ENCODE measurements at places on chromosomes 6 and 20. TPM values are rescaled to one million over a fixed set of nuclear protein-coding genes. Genes with fewer than 3 reads are reported as not detected.

Gene ESF1
- 25.6 TPM for total RNA-seq

Gene TMEM242
- 6.6 TPM for total RNA-seq

Gene MBOAT1
- 9.7 TPM for total RNA-seq

DNA sequence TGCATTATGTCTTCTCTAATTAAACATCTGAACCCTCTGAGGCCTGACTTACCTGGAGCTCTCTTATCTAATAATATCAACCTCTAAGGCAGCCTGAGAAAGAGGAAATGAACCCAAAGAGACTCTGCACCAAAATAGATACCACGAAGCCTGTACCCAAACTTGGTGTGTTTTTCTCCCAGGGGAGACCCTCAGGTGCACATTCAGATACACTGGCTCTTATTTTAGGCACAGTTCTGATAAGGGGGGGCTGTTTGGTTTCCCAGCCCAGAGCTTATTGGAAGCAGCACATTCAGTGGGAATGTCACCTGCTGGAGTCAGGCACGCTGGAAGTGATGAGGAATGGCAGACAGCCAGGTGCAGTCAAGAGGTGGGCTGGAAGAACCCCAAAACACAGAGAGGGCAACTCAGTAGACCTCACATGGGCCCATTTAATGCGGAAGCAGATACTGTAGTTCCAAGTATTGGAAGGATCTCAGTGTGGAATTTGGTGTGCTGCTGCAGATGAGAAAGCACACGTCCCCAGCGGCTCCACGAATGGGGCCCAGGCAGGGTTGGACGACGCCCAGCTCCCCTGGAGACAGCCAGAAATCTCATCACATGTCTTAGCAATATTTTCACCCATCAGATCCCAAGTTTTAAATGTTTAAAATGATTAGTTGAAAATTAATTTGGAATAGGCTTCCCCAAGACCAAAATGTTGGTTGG, 9.7 kb upstream of the CCR6 start:
- no peak for DNase-seq

- DNase-seq, result no peak
These were observed 110.8 kb upstream of the GPR6 start for GRCh38 chr6:109867009-109867969.

Gene TBC1D32
- total RNA-seq, result 6.2 TPM

GRCh38 chr20:46731770-46732169, 22.3 kb downstream of the SLC2A10 start:
- DNase-seq, result no peak

- DNase-seq, result no peak
These were observed 41.8 kb downstream of the RPRD1B start for GRCh38 chr20:38075161-38075998.

Gene PMEPA1
- 3.9 TPM for total RNA-seq

Gene CRISP3
- total RNA-seq, result not detected

Gene NFATC2
- total RNA-seq, result 1.1 TPM

GRCh38 chr20:53279735-53280134, 307.6 kb downstream of the TSHZ2 start:
- DNase-seq, result no peak

- no peak for DNase-seq
These were observed 59.9 kb downstream of the MDGA1 start for GRCh38 chr6:37637562-37638413.

- no peak for DNase-seq
These were observed 77.3 kb downstream of the SLC23A2 start for GRCh38 chr20:4924032-4924431.

DNA sequence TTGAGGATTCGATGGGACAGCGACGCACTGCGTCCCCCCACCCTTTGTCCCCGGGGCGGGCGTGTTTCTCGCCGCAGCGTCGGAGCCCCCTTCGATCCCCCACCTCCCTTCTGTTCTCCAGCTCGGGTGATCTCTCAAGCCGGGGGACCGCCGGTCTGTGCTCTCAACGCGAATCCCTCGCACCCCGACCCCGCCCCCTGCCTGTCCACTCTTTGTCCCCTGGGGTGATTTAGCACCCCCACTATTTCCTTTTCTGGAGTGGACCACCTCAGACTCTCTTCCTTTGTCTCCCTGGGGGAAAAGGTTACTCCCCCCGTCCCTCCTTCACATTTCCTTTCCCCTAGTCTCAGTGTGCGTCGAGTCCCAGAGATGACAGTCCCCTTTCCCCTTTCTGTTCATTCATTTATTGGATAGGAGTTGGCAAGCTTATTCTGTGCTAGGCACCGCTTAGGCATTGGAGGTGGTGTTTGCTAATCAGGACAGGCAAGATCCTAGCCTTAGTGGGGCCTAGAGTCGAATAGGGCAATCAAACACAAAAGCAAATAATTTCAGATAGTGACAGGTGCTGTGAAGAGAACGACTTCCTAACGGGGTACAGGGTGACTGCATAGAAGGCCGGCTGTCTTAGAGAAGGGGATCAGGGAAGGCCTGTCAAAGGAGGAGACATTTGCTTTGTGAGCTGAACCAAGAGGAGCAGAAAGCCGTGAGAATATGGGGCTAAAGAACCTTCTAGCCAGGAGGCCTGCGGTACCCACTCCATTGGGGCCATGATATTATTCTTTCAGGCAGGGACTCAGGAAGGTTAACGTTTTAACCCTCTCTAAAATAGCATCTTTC, 741 bp downstream of the PTPN1 start:
- DNase-seq, result no peak

Gene EEF1A2
- 224 TPM for total RNA-seq

Gene SLPI
- 38.4 TPM for total RNA-seq

- DNase-seq, result no peak
These were observed 147.9 kb downstream of the TFAP2B start for GRCh38 chr6:50966532-50966931.

GRCh38 chr20:19603376-19603750, 154.7 kb upstream of the RIN2 start:
- no peak for DNase-seq

GRCh38 chr20:13119583-13119982, 101.5 kb upstream of the ISM1 start:
- peak; percentile 69 for DNase-seq

- DNase-seq, result no peak
These were observed 679 bp upstream of the PPDPF start for GRCh38 chr20:63519668-63520503.

- peak; percentile 43 for DNase-seq
These were observed 8.6 kb downstream of the VNN2 start for GRCh38 chr6:132749111-132749510.

Gene ADGRF1
- not detected for total RNA-seq

GRCh38 chr20:40336533-40336932, 352.5 kb downstream of the MAFB start:
- DNase-seq, result no peak

DNA sequence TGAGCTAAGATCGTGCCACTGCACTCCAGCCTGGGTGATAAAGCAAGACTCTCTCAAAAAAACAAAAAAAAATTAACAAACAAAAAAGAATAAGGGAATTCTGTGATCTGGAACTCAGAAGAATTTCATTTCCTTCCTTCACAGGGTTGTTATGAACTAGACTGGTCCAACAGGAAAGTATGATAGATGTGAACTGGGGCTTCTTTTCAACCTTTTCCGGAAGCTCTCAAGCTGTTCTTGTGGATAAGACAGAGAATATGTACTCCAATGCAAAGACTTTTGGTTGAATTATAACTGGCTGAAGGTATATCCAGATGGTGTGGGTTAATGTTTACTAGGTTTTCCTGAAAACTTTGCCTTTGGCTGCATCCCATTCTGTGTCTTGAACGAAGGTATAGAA, 5.3 kb downstream of the RNF8 start:
- DNase-seq, result no peak

Gene MRAP2
- total RNA-seq, result 0.95 TPM

GRCh38 chr6:119738425-119738824, 388.9 kb upstream of the MAN1A1 start:
- no peak for DNase-seq

Gene SUPT3H
- total RNA-seq, result 5.9 TPM

Gene RNF144B
- total RNA-seq, result 11.4 TPM

GRCh38 chr6:14458669-14459266, 341.2 kb downstream of the CD83 start:
- no peak for DNase-seq

Gene PRL
- total RNA-seq, result not detected

DNA sequence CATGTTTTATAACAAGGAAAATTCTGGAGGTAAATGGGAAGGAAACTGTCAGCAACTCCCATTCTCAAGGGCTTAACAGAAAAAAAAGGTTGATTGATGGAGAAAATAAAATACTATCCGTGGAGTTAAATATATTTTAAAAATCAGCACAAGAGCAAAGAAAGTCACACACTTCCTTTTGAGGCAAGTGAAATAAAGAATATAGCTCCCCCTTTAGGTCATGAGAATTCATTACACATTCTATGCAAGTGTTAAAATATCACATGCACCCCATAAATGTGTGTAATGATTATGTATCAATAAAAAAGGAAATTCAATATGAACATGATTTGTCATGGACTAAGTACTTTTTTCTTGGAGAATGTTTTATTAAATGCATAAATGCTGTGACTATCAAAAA, 349.2 kb downstream of the TPBG start:
- no peak for DNase-seq

Gene KCNK17
- total RNA-seq, result not detected

- no peak for DNase-seq
These were observed 478.6 kb upstream of the JARID2 start for GRCh38 chr6:14767226-14767625.

DNA sequence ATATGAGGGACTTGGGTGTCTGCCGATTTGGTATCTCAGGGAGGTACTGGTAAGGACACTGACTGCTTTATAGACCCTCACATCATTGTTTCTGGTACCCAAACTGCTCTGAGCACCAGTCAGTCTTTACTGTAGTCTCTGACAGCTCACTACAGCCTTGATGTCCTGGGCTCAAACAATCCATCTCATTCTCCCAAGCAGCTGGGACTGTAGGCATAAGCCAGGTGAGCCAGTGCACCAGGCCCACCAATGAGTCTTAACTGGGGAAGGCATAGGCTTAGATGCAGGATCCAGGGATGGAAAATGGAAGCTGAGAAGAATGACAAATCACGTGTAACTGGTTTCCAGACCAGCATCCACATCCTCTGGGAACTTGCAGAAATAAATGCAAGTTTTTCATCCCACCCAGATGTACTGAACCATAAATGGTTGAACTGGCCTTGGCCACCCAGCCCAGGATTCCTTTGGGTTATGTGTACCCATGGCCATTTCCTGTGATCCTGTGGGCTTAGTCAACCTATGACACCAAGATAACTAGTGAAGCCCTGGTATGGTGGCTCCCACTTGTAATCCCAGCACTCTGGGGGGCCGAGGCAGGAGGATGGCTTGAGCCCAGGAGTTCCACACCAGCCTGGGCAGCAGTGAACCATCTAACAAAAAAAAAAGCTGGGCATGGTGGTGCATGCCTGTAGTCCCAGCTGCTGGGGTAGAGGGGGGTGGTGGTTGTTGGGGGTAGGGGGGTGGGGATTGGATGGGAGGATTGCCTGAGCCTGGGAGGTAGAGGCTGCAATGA, 5.8 kb downstream of the TUBB start:
- no peak for DNase-seq

Gene LY6G6F
- total RNA-seq, result not detected

- no peak for DNase-seq
These were observed 36.8 kb upstream of the RGS17 start for GRCh38 chr6:153167907-153168306.

Gene PLAGL1
- 4.7 TPM for total RNA-seq
